ENCODE measurements at places on chromosomes 5 and 9.

- no peak for DNase-seq
These were observed 252.9 kb downstream of the CWC27 start for GRCh38 chr5:65021527-65022226.

- DNase-seq = no peak
These were observed 54.6 kb downstream of the MEGF9 start for GRCh38 chr9:120659676-120660075.

DNA sequence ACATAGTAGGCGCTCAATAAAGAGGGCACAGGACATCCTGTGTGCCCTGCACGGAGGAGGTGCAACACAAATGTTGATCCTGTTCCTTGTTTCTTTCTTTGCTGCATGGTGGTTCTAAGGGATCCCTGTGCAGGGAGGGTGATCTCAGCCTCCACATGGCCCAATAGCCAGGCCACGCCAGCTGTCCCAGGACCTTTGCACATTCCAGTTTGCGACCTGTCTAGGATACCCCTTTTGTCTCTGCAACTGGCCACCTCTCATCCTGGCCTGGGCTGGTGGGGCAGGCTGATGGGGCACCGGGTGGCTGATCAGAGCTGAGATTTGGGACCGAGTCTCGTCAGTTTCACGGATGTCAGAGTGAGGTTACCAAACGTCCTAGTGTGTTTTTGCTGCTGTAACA, 79.5 kb downstream of the CFAP77 start:
- no peak for DNase-seq

GRCh38 chr5:89059274-89059673, 176.3 kb upstream of the MEF2C start:
- no peak for DNase-seq

- DNase-seq = no peak
These were observed 1542.8 kb downstream of the EFNA5 start for GRCh38 chr5:106127985-106128384.

- DNase-seq = peak; percentile 39
These were observed 170.1 kb downstream of the SLF1 start for GRCh38 chr5:94788527-94788926.

DNA sequence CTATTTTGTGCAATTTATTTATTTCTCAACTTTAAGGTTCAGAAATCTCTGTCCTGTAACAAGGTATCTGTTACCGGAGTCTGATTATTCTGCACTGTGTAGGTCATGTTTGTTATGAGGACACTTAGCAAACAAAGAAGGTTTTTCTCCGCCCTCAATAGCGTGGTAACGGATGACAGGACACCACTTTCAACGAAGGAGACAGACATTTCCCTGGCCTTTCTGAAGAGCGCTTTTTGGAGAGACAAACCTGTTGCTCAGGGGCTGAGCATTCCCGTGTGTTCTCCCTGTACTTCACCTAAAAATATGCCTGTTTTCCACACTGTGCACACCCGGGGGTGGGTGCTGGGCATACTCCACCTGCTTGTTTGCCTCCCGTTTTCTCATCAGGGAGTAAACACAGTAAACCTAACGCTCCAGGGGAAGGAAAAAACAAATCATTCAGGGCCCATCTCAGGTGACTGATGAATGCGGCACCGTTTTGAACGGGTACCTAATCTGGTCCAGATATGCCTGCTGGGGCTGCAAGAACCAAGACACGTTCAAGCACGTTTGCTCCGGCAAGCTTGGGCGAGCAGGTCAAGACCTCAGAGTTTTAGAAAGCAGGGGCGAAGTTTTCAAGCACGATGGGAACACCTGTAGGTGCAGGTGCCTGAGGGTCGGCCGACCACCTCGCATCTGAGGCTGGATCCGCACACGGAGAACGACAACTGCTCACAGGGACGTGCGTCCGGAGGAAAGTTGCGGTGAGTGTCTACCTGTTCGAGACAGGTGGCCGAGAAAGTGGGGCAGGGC, 859 bp downstream of the RETREG1 start:
- DNase-seq = no peak

DNA sequence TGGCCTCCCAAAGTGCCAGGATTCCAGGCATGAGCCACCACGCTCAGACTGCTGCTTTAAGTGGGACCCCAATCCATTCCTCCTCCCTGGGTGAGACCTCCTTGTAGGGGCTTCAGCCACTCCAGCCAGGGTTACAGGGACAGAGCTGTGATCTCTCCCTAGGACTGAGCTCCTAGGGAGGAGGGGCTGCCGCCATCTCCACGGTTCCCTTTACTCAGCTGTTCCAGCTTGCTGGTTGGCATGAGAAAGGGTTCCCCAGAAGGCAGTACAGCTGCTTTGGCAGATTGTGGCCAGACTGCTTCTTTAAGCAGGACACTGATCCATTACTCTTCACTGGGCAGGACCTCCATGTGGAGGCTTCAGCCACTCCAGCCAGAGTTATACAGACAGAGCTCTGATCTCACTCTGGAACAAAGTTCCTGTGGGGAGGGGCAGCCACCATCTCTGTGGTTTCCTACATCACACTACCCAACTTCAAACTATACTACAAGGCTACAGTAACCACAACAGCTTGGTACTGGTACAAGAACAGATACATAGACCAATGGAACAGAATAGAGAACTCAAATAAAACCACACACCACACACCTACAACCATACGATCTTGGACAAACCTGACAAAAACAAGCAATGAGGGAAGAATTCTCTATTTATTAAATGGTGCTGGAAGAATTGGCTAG, 7.2 kb downstream of the INSL6 start:
- peak; percentile 11 for DNase-seq

DNA sequence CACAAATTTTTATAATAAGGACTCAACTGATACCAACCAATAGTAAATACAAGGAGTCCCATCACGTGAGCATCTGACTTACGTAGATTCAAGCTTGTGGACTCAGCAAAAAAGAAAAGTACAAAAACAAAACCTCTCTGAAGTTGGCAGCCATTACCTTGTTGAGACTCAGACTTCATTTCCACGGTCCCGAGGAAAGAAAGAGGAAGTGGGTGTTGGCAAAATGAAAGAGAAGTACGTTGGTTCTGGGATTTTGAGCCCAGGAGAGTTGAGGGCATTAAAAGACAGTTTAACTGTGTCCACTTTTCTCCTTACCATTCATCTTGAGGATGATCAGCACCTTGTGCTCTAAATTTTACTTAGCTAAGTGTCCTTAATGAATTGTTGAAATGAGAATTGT, 26.7 kb downstream of the NCBP1 start:
- no peak for DNase-seq

GRCh38 chr5:19555436-19555835, 432.6 kb downstream of the CDH18 start:
- no peak for DNase-seq

GRCh38 chr5:119315516-119315949, 40.3 kb upstream of the TNFAIP8 start:
- peak; percentile 81 for DNase-seq

- no peak for DNase-seq
These were observed 511.2 kb upstream of the GRAMD2B start for GRCh38 chr5:125912028-125912427.

GRCh38 chr5:111530298-111530740, 18.0 kb upstream of the STARD4 start:
- peak; percentile 84 for DNase-seq

Data from activated CD4-positive, alpha-beta T cell treated with anti-CD3 and anti-CD28 coated beads, Interleukin-2, Interleukin-6, amounts not matched to agents 100 ng/mL and 50 ng/mL, durations not matched to agents 16 hours and 8 hours (primary cell).